Stimulated activated CD4-positive, alpha-beta T cell treated with anti-CD3 and anti-CD28 coated beads, Interleukin-4, amount 100 ng/mL, for 24 hours (primary cell): ENCODE measurements at places on chromosomes 5 and 9.

- no peak for DNase-seq
Measured at GRCh38 chr9:69817202-69817601, 3.4 kb upstream of the CFAP95 start.

GRCh38 chr9:9045572-9045971, 1246.0 kb upstream of the DMAC1 start:
- no peak for DNase-seq

DNA sequence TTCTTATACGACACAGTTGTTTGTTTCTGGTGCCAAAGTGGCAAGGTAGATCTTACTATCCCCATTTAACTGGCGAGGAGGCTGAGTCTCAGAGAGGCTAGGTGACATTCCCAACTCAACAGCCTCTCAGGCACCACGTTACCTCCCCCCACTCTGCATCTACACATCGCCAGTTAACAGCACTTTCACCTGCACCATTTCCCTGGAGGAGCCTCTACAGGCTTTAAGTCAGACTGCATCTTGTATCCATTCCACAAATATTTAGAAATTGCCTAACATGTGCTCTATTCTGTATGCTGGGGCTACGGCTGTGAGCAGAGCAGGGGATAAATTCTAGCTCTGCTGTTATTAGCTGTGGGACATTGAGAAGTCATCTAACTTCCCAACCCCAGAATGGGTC, 168.6 kb downstream of the INSYN2B start:
- no peak for DNase-seq

- DNase-seq, result no peak
Measured at GRCh38 chr5:2833556-2833955, 82.1 kb upstream of the IRX2 start.

DNA sequence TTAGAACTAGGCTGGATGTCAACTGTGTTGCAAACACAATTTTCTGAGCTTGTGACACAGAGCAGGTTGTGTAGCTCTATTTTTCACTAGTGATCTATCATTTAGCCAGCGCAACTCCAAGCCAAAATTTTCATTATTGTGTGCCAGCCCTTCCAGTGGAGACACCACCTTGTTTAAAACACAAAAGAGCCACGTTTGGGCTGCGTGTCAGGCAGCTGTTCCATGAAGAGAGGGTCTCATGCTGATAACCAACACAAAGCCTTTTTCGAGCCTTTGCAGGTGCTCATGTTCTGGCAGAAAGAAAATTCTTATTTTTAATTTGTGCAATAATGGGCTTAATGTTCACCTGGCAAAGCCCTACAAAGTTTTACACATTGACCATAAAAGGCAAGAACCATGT, 237.6 kb upstream of the RGMB start:
- no peak for DNase-seq

DNA sequence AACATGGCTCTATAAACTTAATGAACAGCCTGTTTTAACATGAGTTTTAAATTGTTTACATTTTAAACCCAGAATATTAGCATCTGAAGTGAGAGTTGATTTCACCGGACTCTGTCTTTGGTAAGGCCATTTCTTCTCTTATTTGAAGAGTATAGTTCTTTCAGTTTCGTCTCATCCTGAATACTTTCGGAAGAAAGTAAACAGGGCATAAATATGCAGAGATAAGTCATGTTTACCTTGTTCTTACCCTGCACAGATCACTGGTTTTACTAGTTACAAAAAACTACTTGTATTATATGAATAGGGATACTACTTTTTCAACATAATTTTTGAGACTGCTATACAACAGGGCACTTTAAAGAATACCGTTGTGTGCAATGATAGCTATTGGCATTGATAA, 656.3 kb upstream of the ZNF608 start:
- DNase-seq, result no peak

DNA sequence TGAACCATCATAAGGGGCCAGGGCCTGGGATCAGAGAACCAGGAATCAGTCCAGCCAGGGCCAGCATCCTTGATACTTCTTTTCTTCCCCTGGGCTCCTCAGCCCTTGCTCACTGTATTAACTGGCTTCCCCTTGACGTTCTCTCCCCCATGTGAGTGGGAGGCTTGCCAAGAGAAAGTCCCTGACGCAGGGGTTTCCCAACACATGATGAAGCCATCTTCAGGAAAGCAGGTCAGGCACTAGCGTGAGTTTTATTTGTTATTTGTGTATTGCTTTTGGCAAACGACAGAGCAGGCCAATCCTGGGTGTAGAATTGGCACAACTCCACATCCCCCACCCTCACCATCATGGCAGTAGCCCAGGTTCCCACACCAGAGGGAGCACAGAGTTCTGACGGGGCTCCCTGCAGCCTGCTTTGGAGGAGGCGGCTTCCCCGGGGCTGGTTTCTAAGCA, 165.5 kb upstream of the NFIL3 start:
- no peak for DNase-seq

DNA sequence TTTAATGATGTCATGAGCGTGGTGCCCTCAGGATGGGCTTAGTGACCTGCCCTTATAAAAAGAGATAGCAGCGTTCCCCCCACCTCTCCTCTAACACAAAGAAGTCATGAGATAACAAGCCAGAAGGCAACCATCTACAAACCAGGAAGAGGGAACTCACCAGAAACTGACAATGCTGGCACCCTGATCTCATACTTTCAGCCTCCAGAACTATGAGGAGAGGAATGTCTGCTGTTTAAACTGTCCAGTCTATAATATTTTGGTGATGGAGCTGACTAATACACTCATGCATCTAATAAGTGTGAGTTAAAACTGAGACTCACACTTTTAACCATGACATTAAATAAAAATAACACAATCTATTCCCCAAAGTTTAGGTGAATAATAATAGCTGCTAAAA, 156.1 kb upstream of the SPEF2 start:
- DNase-seq, result no peak

- DNase-seq, result no peak
Measured at GRCh38 chr5:5784101-5784500, 361.6 kb downstream of the ICE1 start.

GRCh38 chr5:133382661-133383579, 229.4 kb downstream of the FSTL4 start:
- no peak for DNase-seq

DNA sequence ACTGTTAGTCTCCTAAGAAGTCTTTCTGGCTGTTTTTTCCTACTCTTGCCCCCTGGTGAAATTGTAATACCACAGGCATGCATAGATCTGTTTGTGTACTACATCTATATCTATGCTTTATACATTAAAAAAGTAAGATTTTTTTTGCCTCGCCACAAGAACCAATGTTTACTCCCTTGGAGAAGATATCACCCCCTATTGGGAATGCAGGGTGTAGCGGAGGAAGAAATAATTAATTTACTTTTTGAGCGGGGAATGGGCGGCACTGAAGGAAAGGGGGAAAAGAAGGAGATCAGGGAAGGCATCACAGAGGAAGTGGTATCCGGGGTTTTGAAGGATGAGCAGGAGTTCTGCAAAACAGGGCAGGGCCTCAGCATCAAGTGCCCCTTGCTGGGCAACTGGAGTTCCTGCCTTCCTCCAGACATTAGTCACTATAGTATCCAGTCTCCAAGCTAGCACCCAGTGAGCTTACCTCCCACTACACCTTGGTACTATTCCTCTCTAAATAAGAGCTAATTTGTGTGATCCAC, 134.9 kb downstream of the GABBR2 start:
- no peak for DNase-seq

GRCh38 chr5:773517-774264, 10.8 kb downstream of the ZDHHC11B start:
- no peak for DNase-seq

- DNase-seq, result no peak
Measured at GRCh38 chr5:1467341-1468246, 22.4 kb upstream of the SLC6A3 start.

DNA sequence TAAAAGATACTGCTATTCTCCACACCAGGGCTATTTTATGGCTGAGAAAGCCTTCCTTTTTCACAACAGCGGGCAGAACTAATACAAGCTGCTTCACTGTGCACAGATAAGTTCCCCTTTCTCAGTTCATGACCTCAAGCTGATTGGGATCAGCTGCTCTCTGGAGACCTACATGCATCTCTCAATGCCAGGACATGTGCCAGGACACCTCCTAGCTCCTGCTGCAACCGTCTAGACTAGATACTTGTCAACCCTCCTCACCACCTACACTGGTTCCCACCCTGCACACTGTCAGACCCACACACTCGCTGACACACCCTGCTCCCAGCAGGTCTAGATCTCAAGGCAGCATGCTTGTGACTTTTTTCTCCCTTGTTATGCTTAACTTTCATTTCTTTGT, 39.8 kb downstream of the STARD4 start:
- no peak for DNase-seq

DNA sequence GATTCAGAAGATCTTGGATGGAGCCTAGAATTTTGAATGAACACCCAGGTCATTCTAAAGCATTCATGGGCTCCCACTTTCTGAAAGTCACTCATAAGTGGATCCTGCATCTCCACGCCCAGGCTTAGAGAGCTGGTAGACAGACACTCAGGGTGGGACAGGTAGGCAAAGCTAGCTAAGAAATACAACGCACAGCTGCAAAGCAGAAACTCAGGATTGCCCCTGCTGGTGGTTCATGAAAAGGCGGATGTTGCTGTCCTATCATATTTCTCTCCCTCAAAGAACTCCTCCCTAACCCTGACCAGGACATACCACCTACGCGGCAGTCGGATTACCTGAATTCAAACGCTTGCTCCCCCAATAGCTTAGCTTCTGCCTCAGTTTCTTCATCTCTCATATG, 226.5 kb downstream of the GLIS3 start:
- DNase-seq, result no peak

GRCh38 chr5:100832252-100833230, 70.5 kb downstream of the ST8SIA4 start:
- DNase-seq, result no peak

- no peak for DNase-seq
Measured at GRCh38 chr5:151222054-151222789, 1.7 kb downstream of the CCDC69 start.

DNA sequence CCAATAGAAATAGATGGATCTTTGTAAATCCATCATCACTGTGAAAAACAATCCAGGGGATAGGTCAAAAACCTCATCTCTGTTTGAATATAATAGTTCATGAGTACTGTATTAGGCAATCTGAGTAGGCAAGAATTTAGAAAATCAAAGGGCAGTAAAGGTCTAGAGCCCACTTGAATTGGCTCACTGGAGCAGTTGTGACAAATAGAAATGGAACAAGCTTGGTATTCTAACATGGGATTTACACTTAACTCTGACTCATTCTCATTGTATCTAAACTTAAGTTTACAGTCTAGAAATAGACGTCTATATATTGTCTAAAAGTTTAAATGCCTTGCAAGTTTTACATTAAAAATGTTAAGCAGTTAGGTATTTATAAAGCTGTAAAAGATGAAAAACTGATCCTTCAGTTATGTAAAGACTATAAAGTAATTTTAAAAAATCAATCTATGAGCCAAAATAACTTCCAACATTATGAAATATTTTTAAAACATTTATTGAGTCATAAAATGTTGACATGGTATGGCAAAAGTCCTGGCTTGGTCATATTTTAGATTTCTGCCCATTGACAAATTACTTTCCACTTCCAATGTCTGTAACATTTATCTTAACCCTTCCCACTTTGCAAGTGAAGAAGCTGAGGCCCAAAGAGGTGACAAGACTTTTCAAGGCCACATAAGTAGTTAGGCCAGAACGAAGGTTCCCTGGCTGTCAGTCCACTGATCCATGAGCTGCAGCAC, 203.7 kb upstream of the NREP start:
- DNase-seq, result no peak

DNA sequence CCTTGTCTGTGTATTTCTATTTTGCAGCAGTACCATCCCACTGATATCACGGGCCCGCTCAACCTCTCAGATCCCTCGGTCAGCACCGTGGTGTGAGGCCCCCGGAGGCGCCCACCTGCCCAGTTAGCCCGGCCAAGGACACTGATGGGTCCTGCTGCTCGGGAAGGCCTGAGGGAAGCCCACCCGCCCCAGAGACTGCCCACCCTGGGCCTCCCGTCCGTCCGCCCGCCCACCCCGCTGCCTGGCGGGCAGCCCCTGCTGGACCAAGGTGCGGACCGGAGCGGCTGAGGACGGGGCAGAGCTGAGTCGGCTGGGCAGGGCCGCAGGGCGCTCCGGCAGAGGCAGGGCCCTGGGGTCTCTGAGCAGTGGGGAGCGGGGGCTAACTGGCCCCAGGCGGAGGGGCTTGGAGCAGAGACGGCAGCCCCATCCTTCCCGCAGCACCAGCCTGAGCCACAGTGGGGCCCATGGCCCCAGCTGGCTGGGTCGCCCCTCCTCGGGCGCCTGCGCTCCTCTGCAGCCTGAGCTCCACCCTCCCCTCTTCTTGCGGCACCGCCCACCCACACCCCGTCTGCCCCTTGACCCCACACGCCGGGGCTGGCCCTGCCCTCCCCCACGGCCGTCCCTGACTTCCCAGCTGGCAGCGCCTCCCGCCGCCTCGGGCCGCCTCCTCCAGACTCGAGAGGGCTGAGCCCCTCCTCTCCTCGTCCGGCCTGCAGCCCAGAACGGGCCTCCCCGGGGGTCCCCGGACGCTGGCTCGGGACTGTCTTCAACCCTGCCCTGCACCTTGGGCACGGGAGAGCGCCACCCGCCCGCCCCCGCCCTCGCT, 1.9 kb downstream of the LRRC26 start:
- no peak for DNase-seq

GRCh38 chr9:34001951-34002350, 46.7 kb downstream of the UBAP2 start:
- DNase-seq, result no peak

DNA sequence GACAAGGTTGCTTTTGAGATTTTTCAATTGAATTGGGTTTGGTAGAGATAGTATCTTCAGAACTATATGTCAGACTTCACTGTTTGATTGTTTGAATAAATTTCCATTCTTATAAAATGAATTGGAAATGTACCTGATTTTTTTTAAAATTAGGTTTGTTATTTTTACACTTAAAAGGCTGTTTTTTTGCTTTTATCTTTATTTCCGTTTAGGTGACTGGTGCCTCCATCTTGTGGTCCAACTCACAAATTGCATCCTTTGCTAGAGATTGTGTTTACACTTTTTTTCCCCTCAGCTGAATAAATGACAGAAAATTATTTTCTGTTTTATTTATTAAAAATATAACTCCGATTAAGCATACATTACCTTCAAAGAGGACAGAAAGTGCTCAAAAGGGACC, 15.6 kb downstream of the NDUFAF2 start:
- DNase-seq, result no peak

GRCh38 chr5:107977550-107978071, 306.9 kb upstream of the EFNA5 start:
- DNase-seq, result no peak

GRCh38 chr5:143619040-143619439, 192.9 kb upstream of the HMHB1 start:
- DNase-seq, result no peak
